ENCODE measurements at places on chromosomes 6 and 20.

DNA sequence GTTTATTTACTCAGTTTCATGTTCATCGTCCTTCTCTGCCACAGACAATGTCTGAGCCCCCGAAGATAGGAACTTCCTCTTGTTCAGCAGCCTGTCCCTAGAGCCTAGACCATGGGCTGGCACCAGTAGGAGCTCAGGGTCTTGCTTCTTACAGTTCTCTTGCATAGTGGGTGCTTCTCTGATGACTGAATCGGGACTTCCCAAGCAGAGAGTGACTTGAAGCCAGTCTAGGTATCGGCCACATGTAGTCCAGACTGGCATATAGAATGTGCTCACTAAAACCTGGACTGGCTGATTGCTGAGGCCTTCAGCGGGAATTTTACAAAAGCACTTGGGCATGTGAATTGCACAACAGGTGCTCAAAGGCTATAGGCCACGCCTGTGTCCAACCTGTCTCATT, 52.0 kb downstream of the PRDM1 start:
- DNase-seq, result no peak

DNA sequence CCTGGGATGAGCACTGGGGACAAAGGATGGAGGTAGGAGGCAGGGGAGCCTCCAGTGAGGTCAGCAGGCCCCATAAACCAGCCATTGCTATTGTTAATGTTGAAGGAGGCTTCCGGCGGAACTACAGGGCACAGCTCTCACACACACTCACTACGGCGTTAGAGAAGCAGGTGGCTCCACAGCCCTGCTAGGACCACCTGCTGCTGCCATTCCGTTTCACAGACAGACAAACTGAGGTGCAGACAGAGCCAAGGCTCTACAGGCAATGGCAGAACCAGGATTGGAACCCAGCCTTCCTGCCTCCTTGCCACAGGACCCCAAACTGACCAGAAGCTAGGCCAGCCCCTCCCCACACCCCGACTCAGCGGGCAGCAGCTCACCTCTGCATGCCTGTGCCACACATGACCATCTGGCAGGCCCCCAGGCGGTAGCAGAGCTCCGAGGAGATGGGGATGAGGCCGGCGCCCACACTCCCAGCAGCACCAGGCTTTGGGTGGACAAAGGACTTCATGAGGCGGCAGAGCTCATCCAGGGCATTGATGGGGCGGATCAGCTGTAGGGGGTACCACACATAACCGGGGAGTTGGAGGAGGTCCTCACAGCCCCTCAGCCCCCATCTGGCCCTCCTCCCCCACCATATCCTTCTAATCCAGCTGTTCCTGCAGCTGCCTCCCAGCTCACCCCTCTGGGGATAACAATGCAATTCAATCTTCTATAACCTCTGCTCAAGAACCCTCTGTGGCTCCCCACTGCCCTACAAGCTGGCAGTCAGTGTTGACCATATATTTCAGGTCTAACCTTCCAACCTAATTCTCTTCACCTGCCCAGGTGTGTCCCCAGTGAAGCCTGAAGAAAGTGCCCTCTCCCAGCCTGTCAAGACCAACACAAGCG, 198.5 kb downstream of the PREX1 start:
- DNase-seq, result no peak

DNA sequence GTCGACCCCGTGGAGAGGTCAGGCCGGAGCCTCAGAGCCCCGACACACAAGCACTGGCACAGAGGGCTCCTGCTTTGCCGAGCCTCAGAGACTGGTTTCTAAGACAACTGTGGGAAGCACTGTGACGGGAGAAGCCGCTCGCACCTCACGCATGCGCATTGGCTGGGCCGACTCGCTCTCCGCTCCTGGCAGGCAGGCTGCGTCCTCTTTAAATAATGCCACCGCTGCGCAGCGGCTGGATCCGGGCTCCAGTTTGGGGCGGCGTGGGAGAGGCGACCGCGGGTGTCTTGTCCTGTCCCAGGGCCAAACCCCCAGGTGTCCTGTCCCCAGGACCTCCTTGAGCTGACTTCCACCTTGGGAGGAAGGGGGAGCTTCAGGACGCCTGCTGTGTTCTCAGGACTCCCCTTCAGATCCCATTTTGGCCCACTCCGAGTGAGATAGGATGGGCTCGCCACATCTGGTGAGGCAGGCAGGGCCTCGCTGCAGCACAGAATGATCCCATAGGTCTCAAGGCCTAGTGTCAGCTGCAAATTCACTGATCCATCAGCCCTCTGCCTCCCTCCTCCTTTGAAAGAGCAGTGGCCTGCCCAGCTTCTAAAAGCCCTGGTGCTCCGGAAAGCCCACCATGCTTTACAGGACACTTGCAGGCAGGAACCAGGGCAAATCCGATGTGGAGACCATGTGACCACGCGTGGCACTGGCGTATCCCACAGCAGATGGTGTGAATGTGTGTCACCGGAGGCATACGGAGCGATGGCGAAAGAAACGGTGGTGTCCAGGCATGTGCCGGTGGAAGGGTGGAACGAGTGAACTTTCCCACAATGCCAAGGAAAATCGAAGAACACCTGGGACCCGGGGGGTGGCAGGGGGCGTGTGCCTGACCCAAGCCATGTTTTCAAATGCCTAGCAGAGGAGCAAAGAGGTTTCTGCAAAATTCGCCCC, 169.3 kb upstream of the ZNF337 start:
- peak; percentile 58 for DNase-seq

- peak; percentile 70 for DNase-seq
These were observed 578 bp downstream of the CD93 start for GRCh38 chr20:23085436-23086055.

- DNase-seq, result no peak
These were observed 21.2 kb upstream of the VEGFA start for GRCh38 chr6:43748765-43749164.

- DNase-seq, result no peak
These were observed 44.8 kb upstream of the FABP7 start for GRCh38 chr6:122734529-122735395.

DNA sequence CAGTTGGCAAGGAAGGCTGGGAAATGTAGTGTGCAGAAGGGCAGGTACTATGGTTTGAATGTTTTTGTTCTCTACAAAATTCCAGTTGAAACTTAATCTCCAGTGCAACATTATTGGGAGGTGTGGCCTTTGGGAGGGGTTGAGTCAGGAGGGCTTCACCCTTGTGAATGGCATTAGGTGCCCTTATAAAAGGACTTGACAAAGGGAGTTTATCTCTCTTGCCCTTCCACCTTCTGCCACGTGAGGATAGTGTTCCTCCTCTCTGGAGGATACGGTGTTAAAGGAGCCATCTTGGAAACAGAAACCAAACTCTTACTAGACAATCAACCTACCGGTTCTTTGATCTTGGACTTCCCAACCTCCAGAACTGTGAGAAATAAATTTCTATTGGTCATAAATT, 82.2 kb upstream of the LRFN2 start:
- no peak for DNase-seq

DNA sequence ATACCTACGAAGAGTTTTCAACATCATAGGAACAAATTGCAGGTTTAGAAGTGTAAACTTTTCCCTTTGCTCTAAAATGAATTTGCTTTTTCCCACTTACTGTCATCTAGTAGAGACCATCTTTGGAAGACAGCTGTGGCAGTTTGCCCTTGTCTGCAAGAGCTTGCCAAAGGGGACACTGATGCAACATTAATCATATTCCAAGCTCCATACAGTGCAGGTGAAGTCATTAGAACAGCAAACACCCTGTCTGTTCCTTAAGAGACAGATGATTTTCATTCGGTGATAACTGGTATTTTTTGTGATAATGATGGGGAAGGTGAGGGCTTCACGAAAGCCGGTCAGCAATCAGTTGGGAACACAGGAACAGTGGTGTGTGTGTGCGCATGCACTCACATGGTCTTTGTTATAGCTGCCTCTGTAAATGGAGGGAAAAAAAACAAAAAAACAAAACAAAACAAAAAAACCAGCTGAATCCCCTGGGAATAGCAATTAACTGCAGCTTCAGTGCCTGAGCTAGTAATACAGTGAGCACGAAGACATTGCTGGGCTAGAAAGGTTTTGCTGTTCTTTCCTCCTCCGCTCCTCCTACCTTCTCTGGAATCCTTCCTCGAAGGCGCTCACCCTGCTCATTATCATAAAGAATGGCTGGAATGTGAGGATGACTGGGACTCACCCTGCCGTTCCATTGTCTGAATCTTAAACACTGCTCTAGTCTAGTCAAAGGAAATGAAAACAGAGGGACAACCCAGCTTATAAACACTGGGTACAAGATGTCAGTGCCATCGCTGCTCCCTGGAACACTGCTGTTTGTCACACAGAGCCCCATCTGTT, 35.2 kb upstream of the KIF13A start:
- no peak for DNase-seq

GRCh38 chr6:44133003-44133931, 5.9 kb downstream of the TMEM63B start:
- peak; percentile 30 for DNase-seq

DNA sequence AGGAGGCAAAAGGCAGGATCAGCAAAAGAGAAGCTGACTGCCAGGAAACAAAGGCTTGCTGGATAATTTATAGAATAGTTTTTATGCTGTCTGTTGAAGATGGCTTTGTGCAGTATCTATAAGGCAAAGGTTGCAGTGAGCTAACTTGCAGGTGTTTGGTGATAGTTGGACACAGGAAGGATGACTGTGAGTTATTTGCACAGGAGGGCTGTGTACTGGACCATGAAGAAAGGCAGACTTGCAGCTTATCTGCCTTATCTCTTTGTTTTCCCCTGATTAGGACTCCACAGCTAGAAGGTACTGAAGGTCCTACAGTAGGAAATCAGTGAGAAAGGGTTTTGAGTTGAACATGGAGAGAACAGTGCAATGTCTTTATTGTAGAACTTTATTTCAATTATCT, 2.1 kb downstream of the BTN1A1 start:
- DNase-seq, result no peak

DNA sequence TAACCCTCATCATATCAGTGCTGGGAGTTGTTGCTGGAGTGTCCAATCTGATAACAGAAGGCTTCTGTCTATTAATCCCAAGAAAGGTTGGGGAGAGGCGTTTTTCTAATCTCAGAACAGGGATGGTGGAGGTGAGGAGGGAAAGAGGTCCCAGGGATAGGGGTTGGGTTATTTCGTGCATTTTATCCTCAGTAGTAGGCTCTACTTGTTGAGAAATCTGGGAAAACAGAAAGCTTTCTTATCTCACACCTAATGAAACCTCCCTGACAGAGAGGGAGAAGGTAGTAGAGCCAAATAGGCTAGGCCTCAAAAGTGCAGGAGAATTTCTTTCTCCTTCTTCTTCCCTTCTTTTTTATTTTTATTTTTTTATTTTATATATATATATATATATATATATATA, 281.8 kb upstream of the MAP3K7 start:
- no peak for DNase-seq

- DNase-seq, result no peak
These were observed 26.9 kb upstream of the MRPS18A start for GRCh38 chr6:43714311-43715055.

GRCh38 chr6:12017263-12017662, 5.2 kb downstream of the HIVEP1 start:
- DNase-seq, result no peak

DNA sequence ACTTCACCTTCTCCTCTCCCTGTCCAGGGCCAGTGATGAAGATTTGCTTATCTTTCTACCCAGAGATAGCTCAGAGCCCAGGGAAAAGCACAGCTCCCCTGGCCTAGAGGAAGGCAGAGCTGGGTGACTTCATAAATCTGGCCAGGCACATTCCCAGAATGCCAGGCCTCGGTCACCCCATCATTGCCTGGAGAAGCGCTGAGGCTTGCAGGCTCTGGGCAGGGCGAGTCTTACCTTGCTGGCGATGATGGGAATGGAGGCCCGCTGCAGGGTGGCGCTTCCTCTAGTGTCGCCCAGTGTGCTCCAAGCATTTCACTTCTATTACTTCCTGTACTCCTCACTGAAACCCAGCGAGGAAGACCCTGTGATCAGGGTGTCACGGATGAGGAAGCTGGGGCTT, 60.1 kb downstream of the DAAM2 start:
- DNase-seq, result no peak

DNA sequence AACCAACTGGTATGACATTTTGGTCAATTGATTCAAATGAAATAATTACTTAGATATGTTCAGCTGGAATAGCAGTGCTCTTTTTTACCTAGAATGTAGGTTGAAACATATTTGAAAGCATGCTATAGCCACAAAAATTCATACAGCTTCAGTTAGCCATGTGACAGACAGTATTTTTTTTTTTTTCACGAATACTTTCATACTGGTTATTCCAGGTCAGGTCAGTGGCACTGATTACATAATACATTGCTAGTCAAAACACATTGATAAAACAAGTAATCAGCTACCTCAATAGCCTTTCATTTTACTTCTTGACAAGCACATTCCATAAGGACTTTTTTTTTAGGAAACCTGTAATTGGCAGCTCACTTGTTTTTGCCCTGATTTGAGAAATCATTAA, 222.6 kb downstream of the EYA4 start:
- no peak for DNase-seq

GRCh38 chr6:149888659-149889058, 9.3 kb downstream of the RAET1E start:
- no peak for DNase-seq

- DNase-seq, result no peak
These were observed 99.1 kb upstream of the KCNQ5 start for GRCh38 chr6:72522735-72523141.

- no peak for DNase-seq
These were observed 19.0 kb upstream of the SNRPB2 start for GRCh38 chr20:16710781-16711180.

DNA sequence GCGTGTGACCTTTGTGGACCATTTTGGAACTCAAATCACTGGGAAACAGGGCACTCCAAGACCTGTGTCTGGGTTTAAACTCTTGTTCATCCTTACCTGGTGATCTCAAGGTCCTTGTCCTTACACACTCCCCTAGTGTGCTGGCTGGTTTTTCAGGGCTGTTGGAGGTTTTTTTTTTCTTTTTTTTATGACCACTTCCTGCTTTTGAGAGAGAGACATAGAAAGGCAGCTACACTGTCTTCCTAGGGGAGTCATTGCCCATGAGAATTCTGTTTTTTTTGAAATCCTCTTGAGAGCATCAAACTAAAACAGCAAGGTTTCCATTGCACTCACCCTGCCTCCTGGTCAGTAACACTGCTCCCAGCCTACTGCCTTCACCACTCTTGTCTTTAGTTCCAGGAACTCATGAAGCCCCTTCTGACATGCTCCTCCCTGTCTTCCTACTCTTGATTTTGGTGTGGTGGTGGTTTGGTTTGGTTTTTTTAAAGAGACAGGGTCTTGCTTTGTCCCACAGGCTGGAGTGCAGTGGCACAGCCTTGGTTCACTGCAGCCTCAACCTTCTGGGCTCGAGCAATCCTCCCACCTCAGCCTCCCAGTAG, 28.6 kb downstream of the PRPH2 start:
- no peak for DNase-seq

DNA sequence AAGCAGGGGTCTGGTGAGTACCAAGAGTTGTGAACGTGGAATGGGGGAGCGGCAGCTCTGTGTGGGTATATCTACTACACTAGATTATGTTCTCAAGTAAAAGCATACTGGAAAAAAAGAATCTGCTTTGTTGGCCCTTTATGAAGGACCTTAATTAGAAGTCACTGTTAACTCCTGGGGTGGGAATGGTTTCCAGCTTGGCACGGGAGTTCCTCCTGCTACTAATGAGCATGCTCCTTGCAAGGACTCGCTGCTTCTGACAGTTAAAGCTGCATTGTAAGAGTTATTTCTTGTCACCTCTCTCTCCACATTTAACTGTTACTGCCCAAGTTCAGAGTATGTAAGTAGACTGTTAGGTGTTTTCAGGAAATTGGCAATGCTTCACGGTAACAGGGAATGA, 292.7 kb downstream of the ZFAND3 start:
- DNase-seq, result no peak

- DNase-seq, result peak; percentile 27
These were observed 32.8 kb upstream of the HBS1L start for GRCh38 chr6:135087403-135087802.
